ENCODE measurements at places on chromosomes 1 and 21. TPM values are rescaled to one million over a fixed set of nuclear protein-coding genes. Genes with fewer than 3 reads are reported as not detected.

DNA sequence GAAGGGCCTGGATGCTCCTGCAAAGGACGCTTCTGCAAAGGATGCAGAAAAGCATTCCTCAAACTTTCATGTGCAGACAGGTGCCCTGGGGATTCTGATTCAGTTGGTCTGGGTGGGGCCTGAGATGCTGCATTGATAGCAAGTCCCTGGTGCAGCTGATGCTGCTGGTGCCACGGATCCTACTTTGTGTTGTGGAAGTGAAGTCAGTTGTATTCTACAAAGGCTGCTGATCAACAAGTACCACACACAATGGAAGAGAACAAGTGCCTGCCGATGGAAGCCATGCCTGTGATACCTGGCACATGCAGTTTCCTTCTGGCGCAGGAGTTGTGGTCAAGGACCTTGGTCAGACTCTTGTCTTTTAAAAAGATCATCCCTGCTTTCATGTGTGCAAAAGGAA lies 478.8 kb downstream of the CAMTA1 start:
- H3K27me3 ChIP-seq, result no peaks in the 10 kb centered on the region
- no peak overlapping the region for H3K27ac ChIP-seq
- peaks cover 10% of the 10 kb centered on the region for H3K4me1 ChIP-seq
- DNase-seq, result no peak
- no peaks in the 10 kb centered on the region for H3K36me3 ChIP-seq

KIF2C gene
- 1.9 TPM for total RNA-seq

- no peaks in the 10 kb centered on the region for H3K4me1 ChIP-seq
- H3K4me3 ChIP-seq, result no peak overlapping the region
- no peaks in the 10 kb centered on the region for H3K36me3 ChIP-seq
Observed at GRCh38 chr1:187911820-187912219, 1083.1 kb downstream of the PLA2G4A start.

GRCh38 chr1:148385371-148386030 lies 97.6 kb downstream of the PPIAL4G start:
- no peak overlapping the region for H3K27ac ChIP-seq
- H3K36me3 ChIP-seq, result no peaks in the 10 kb centered on the region
- H3K4me1 ChIP-seq, result peaks cover 6% of the 10 kb centered on the region

PPIAL4G gene
- 0.28 TPM for total RNA-seq

SLFNL1 gene
- 0.28 TPM for total RNA-seq

GRCh38 chr1:222783051-222783450 lies 31.8 kb upstream of the DISP1 start:
- H3K4me3 ChIP-seq, result no peak overlapping the region
- peaks cover 12% of the 10 kb centered on the region for H3K4me1 ChIP-seq
- H3K27me3 ChIP-seq, result no peaks in the 10 kb centered on the region
- H3K36me3 ChIP-seq, result no peaks in the 10 kb centered on the region
- no peak for DNase-seq

- peaks cover 38% of the 10 kb centered on the region for H3K4me1 ChIP-seq
- peak overlapping the region; percentile 86 for H3K27ac ChIP-seq
- H3K27me3 ChIP-seq, result no peaks in the 10 kb centered on the region
- H3K4me3 ChIP-seq, result no peak overlapping the region
- DNase-seq, result no peak
Observed at GRCh38 chr1:159921251-159921650, 4.1 kb downstream of the TAGLN2 start.

SSX2IP gene
- total RNA-seq, result 27.8 TPM

GRCh38 chr1:217078078-217078690 lies 355.0 kb upstream of the ESRRG start:
- H3K27me3 ChIP-seq, result no peaks in the 10 kb centered on the region
- H3K36me3 ChIP-seq, result no peaks in the 10 kb centered on the region
- H3K4me1 ChIP-seq, result peaks cover 29% of the 10 kb centered on the region
- H3K4me3 ChIP-seq, result peak overlapping the region; percentile 19
- H3K27ac ChIP-seq, result peak overlapping the region; percentile 53

DNA sequence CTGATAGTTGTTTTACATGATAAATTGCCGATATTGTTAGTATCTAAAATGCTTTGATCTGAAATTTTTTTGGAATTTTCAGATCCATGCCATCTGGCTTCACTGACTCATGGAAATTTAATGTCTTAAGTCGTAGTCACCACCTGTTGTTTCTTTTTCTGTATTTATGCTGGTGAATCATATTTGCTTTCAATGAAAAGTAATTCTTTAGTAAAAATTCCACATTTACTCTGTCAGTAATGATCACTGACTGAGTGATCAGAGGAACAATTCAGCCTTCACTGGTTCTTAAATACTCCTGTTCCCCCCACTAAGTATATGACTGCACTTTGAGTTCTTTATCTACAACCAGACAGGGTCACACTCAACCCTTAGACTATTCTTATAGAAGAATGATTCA lies 185.6 kb upstream of the NRIP1 start:
- DNase-seq, result no peak
- H3K4me1 ChIP-seq, result peaks cover 16% of the 10 kb centered on the region
- H3K4me3 ChIP-seq, result no peak overlapping the region
- no peak overlapping the region for H3K27ac ChIP-seq
- no peaks in the 10 kb centered on the region for H3K36me3 ChIP-seq
- H3K27me3 ChIP-seq, result no peaks in the 10 kb centered on the region

- no peaks in the 10 kb centered on the region for H3K27me3 ChIP-seq
- H3K36me3 ChIP-seq, result no peaks in the 10 kb centered on the region
- H3K27ac ChIP-seq, result peak overlapping the region; percentile 66
- H3K4me1 ChIP-seq, result peaks cover 26% of the 10 kb centered on the region
- DNase-seq, result no peak
Observed at GRCh38 chr21:45347712-45348499, 57.1 kb upstream of the COL18A1 start.
